ENCODE measurements at places on chromosomes 6 and 20. TPM values are rescaled to one million over a fixed set of nuclear protein-coding genes. Genes with fewer than 3 reads are reported as not detected.

The NTSR1 gene
- polyA plus RNA-seq = 0.12 TPM

The ADGB gene
- not detected for polyA plus RNA-seq

The SNAP25 gene
- not detected for polyA plus RNA-seq

The PKIB gene
- 26.3 TPM for polyA plus RNA-seq

The SYTL3 gene
- 0.04 TPM for polyA plus RNA-seq

The GSTA2 gene
- 0.08 TPM for polyA plus RNA-seq

The PHACTR3 gene
- not detected for polyA plus RNA-seq

The CTAGE9 gene
- not detected for polyA plus RNA-seq

The AVP gene
- polyA plus RNA-seq = not detected

The NFYA gene
- polyA plus RNA-seq = 22.7 TPM

The SPAG4 gene
- polyA plus RNA-seq = 8.4 TPM

The GJA10 gene
- polyA plus RNA-seq = not detected

The PXT1 gene
- polyA plus RNA-seq = not detected

The DDAH2 gene
- 36.2 TPM for polyA plus RNA-seq

The RPP40 gene
- polyA plus RNA-seq = 35.7 TPM

The SEMG1 gene
- polyA plus RNA-seq = not detected

The WFDC5 gene
- polyA plus RNA-seq = not detected

The SLC22A16 gene
- not detected for polyA plus RNA-seq

The RAB44 gene
- polyA plus RNA-seq = not detected

The KCNK16 gene
- polyA plus RNA-seq = not detected

The TNNC2 gene
- polyA plus RNA-seq = not detected

The LY6G6D gene
- polyA plus RNA-seq = not detected

The HEY2 gene
- polyA plus RNA-seq = not detected

The STMND1 gene
- polyA plus RNA-seq = not detected

The PAQR8 gene
- 3.8 TPM for polyA plus RNA-seq

The MAP3K5 gene
- 6.9 TPM for polyA plus RNA-seq

The GCNT2 gene
- 1.9 TPM for polyA plus RNA-seq

The PRKN gene
- 0.08 TPM for polyA plus RNA-seq

The OR2H1 gene
- not detected for polyA plus RNA-seq

The TNF gene
- not detected for polyA plus RNA-seq

The FAM135A gene
- polyA plus RNA-seq = 19.2 TPM

The ASIP gene
- not detected for polyA plus RNA-seq

The KIAA1755 gene
- polyA plus RNA-seq = 0.12 TPM

The PRR18 gene
- polyA plus RNA-seq = not detected

The CAP2 gene
- polyA plus RNA-seq = not detected

The HLA-DOB gene
- 1.8 TPM for polyA plus RNA-seq

The POU3F2 gene
- polyA plus RNA-seq = 0.16 TPM

The KIAA0408 gene
- not detected for polyA plus RNA-seq

The KCNG1 gene
- polyA plus RNA-seq = 1.5 TPM

The CD109 gene
- polyA plus RNA-seq = 0.11 TPM

The HSPA1L gene
- polyA plus RNA-seq = 1.3 TPM

The RBCK1 gene
- polyA plus RNA-seq = 59.3 TPM

The GABRR1 gene
- 0.03 TPM for polyA plus RNA-seq

The ENPP1 gene
- 0.05 TPM for polyA plus RNA-seq

The OSBPL2 gene
- polyA plus RNA-seq = 15.2 TPM

The DACT2 gene
- not detected for polyA plus RNA-seq

The GPX5 gene
- not detected for polyA plus RNA-seq

The COL12A1 gene
- polyA plus RNA-seq = not detected

The F13A1 gene
- not detected for polyA plus RNA-seq

The TMEM244 gene
- polyA plus RNA-seq = not detected

The DEFB127 gene
- not detected for polyA plus RNA-seq

The COX4I2 gene
- polyA plus RNA-seq = not detected

The C20orf204 gene
- polyA plus RNA-seq = 1.6 TPM

The PPIL1 gene
- 87.9 TPM for polyA plus RNA-seq

The EMILIN3 gene
- polyA plus RNA-seq = 0.01 TPM
